Fibroblast of lung (primary cell): ENCODE measurements at places on chromosomes 6 and 20. TPM values are rescaled to one million over a fixed set of nuclear protein-coding genes. Genes with fewer than 3 reads are reported as not detected.

The KCNB1 gene
- under 0.01 TPM in 2 replicates for total RNA-seq

- no peak overlapping the region for H3K4me3 ChIP-seq
- no peaks in the 10 kb centered on the region for H3K27me3 ChIP-seq
- H3K27ac ChIP-seq: no peak overlapping the region
- H3K4me1 ChIP-seq: peaks cover 13% of the 10 kb centered on the region
These were observed 136.3 kb upstream of the PHACTR1 start for GRCh38 chr6:12580290-12580689.

DNA sequence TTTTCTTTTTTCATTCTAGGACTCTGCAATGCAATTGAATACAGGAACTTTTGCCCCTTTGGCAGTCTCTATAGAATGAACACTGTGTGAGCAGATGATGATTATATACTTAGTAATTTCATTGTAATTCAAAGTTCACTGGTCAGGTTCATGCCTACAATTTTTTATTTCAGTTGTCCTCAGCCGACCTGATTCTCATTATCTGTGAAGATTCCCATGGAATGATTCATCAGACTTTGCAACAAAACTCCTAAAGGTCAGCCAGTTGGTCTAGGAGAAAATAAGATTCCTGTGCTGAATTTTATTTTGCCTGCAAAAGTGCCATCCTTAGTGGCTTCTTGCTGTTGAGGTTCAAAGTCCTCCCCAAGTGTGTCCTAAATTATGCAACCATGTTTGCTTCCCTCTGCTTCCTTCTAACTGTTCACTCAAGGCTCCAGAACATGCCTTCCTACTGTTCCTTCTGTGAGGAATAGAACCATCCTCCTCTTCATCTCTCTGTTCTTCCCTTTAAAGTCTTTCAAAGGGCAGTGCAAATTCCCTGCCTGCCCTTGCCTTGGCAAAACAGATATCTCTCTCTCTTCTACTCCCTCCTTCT is 194.2 kb upstream of the CNR1 start:
- DNase-seq: peak; percentile 86
- H3K36me3 ChIP-seq: no peaks in the 10 kb centered on the region
- peaks cover 2% of the 10 kb centered on the region for H3K4me1 ChIP-seq
- no peak overlapping the region for H3K27ac ChIP-seq

DNA sequence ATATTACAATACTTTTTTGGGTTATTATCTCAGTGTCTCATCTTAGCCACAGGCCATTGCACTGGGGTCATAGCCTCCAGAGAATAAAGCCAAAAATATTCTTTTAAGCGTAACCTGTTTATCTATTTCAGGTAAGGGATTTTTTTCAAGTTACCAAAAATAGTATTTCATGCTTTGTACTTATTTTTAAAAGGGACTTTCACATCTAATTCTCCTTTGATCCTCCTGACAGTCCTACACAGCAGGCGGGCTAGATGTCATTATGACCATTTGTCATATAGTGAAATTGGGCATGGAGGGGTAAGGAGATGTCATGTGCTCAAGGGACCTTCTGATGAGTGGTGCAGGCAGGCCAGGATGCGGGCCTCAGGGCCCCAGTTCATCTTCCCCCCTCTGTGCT is 68.9 kb downstream of the TBC1D7 start:
- no peak overlapping the region for H3K4me3 ChIP-seq
- no peaks in the 10 kb centered on the region for H3K27me3 ChIP-seq
- no peak overlapping the region for H3K27ac ChIP-seq
- H3K36me3 ChIP-seq: no peaks in the 10 kb centered on the region
- DNase-seq: no peak

The SLC4A11 gene
- 0.51 and 1.7 TPM in 2 replicates for total RNA-seq

GRCh38 chr6:124780623-124781022 is 181.6 kb upstream of the RNF217 start:
- H3K27ac ChIP-seq: no peak overlapping the region
- no peaks in the 10 kb centered on the region for H3K27me3 ChIP-seq
- no peak overlapping the region for H3K4me3 ChIP-seq
- no peaks in the 10 kb centered on the region for H3K36me3 ChIP-seq

DNA sequence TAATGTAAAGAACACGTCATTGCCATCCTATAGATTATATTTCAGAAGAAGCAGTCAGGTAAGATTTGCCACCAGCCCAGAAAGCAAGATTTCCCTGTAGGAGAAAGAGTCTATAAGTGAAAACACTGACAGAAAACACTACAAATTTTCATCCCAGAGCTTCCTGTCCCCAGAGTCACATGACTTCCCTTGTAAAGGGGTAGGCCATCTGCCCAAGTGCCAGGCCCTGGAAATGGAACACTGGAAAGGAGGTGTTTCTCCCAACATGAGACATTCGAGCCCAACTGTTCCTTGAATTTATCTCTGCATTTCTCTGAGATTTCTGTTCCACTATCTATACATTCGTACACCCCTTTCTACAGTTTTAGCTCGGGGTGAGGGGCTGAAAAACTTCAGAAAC is 46.9 kb downstream of the RAMACL start:
- DNase-seq: no peak
- no peaks in the 10 kb centered on the region for H3K27me3 ChIP-seq
- H3K4me1 ChIP-seq: no peaks in the 10 kb centered on the region
- H3K36me3 ChIP-seq: peaks cover 4% of the 10 kb centered on the region
- H3K4me3 ChIP-seq: no peak overlapping the region

GRCh38 chr6:81950877-81951276 is 198.4 kb upstream of the TENT5A start:
- no peak overlapping the region for H3K27ac ChIP-seq
- H3K27me3 ChIP-seq: no peaks in the 10 kb centered on the region
- peaks cover 2% of the 10 kb centered on the region for H3K4me1 ChIP-seq
- peak; percentile 28 for DNase-seq
- H3K4me3 ChIP-seq: no peak overlapping the region

- no peaks in the 10 kb centered on the region for H3K27me3 ChIP-seq
- H3K36me3 ChIP-seq: no peaks in the 10 kb centered on the region
- peak; percentile 94 for DNase-seq
- H3K4me1 ChIP-seq: no peaks in the 10 kb centered on the region
These were observed 35.3 kb upstream of the APCDD1L start for GRCh38 chr20:58550275-58551059.

GRCh38 chr6:166474721-166475565 is 92.2 kb upstream of the MPC1 start:
- no peaks in the 10 kb centered on the region for H3K27me3 ChIP-seq
- no peaks in the 10 kb centered on the region for H3K4me1 ChIP-seq
- H3K27ac ChIP-seq: no peak overlapping the region
- peaks cover 7% of the 10 kb centered on the region for H3K36me3 ChIP-seq
- H3K4me3 ChIP-seq: no peak overlapping the region

DNA sequence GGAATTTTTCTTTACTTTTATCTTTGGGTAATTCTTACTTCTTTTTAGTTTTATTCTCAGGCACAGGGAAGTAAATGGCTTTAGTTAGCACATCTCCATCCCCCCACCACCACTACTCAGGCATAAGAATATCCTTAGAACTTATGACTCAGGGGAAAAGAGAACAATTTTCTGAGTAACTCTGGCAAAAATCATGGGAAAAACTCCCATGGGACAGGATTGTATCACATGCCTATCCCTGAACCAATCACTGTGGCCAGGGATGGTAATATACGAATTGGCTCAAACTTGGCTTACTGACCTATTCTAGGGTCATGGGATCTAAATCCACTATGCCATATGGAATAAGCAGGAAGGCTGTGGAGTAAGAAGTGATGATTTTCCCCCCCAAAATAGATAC is 339.1 kb downstream of the BTBD3 start:
- no peaks in the 10 kb centered on the region for H3K36me3 ChIP-seq
- H3K27ac ChIP-seq: no peak overlapping the region
- no peak for DNase-seq
- no peaks in the 10 kb centered on the region for H3K4me1 ChIP-seq
- no peaks in the 10 kb centered on the region for H3K27me3 ChIP-seq

DNA sequence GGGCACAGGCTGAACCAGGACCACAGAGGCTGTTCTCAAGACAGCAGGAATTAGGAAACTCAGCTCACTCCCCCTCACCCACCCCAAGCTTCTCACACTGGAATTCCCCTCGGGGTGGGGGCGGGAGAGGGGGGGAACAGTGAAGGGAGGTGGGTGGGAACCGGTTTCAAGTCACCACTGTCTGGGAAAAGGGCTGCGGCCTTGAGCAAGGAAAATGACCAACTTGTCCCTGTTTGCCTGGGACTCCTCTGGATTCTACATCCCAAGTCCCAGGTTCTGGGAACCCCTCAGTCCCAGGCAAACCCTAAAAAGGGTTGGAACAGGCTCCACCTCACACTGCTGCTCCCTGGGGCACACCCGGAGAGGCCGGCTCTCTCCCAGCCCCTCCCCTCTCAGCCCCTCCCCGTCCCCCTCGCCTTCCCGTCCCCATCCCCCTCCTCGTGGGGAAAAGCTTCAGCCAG is 230.7 kb downstream of the TFAP2C start:
- no peak for DNase-seq
- H3K4me3 ChIP-seq: no peak overlapping the region
- H3K36me3 ChIP-seq: no peaks in the 10 kb centered on the region
- no peaks in the 10 kb centered on the region for H3K4me1 ChIP-seq
- H3K27me3 ChIP-seq: no peaks in the 10 kb centered on the region

DNA sequence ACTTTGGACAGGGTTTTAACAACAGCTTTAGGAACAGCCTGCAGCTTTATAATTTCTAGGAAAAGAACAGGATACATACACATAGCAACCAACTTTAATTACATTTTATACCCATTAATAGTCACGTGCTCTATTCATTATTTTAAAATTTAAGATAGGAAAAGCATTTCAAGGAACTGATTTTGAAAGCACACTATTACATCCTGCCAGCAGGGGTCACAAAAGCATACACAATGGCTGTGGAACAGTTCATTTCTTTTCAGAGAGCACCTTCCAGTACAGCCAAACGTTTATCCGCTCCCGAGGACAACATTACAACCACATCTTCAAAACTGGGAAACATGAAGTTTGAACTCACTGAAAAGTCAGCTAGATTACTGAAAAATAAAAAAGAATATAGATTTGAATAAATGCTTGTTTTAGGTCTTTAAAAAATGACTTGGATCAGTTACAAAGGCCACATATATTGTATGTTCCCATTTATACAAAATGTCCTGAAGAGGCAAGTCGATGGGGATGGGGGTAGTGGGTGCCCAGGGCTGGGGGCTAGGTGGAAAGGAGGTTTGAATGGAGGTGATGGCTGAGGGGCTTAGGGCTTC is 104.6 kb upstream of the EXOC2 start:
- H3K4me3 ChIP-seq: no peak overlapping the region
- no peaks in the 10 kb centered on the region for H3K36me3 ChIP-seq

GRCh38 chr20:57387463-57387862 is 3.7 kb upstream of the RBM38 start:
- H3K27ac ChIP-seq: no peak overlapping the region

DNA sequence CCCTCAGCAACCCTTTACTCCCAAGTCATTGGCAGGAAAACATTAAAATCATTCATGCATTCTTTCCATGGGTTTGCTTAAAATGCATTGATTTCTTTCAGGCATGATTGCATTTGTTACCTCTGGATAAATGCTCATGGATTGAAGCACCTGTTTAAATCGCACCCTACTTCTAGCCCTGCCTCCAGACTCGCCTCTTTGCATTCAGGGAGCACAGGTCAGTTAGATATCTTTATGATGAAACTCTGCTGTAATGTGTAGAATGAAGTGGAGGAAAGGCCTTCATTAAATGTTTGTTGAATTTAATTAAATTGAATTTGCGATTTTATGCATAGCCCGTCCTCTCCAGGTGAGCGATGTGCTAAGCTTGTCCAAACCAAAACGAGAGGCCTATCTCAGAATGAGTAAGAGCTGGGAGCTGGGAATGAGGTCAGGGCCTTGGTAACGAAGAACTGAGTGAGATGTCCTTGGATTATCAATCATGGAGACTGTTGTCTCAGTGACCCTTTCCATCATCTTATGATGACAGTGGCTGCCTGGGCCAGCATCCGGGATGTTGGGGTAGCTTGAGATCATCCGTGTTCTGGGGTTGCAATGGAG is 210.1 kb downstream of the SYNDIG1 start:
- no peak overlapping the region for H3K4me3 ChIP-seq
- H3K36me3 ChIP-seq: no peaks in the 10 kb centered on the region
- H3K27ac ChIP-seq: no peak overlapping the region
- DNase-seq: no peak
- no peaks in the 10 kb centered on the region for H3K4me1 ChIP-seq

DNA sequence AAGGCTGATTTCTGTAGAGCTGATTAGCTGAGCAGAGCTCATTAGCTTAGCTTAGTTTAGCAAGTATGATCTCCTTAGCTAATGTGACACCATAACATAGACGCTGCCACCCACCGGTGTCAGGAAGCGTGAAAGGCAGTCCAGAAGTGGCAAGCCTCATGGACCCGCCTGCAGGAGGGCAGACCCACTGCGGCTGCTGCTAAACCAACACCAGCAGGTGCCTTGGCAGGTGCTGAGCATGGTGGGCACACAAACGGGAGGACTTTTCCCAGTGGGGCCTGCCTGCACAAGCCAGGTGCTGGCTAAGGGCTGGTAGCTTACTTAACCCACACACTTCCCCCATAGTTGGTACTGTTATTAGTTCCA is 22.7 kb downstream of the ZDHHC14 start:
- no peak overlapping the region for H3K27ac ChIP-seq
- H3K4me3 ChIP-seq: no peak overlapping the region
- H3K27me3 ChIP-seq: no peaks in the 10 kb centered on the region
- no peaks in the 10 kb centered on the region for H3K36me3 ChIP-seq
- H3K4me1 ChIP-seq: no peaks in the 10 kb centered on the region
- no peak for DNase-seq

DNA sequence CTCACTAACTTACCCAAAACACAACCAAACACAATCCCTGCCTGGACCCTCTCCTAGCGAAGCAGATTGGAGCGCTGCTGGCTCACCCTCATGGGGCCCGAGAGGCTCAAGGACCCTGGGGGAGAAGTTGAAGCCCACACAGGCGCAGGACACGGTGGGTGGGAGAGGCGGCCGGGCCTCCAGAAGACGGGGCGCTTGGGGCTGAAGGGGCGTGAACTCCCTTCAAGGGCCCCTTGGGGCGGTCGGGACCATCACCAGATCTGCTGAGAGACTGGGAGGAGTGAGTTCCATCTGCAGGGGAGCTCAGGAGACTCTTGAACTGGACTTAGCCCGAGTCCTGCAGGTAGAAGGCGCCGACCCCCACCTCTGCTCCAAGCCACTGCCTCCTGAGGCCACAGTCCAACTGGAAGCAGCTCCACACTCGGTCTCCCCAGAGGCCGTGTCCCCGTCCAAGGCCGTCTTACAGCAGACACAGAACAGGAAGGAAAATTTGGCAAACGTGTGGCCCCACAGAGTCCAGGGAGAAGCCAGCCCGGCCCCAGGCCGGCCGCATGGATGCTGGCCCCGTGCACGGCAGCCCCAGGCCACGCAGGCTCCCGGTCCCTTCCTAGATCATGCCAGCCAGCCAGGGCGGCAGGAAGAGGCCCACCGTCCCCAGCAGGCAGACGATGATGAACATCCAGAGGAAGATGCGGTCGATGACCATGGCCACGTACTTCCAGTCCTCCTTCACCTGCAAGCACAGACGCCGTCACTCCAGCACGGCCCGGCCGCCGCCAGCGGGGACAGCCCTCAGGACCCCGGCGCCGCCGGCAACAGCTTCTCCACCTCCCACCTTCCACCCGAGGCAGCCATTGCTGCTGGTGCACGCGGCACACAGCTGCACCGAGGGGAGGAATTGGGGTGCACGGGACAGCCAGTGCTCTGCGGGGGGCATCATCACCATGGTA is 14.7 kb downstream of the CHRNA4 start:
- DNase-seq: no peak
- H3K36me3 ChIP-seq: no peaks in the 10 kb centered on the region
- H3K4me1 ChIP-seq: no peaks in the 10 kb centered on the region
- no peak overlapping the region for H3K4me3 ChIP-seq
